ENCODE measurements at places on chromosomes 5 and 9.

- DNase-seq, result no peak
Observed at GRCh38 chr5:127785098-127785927, 82.1 kb downstream of the CCDC192 start.

DNA sequence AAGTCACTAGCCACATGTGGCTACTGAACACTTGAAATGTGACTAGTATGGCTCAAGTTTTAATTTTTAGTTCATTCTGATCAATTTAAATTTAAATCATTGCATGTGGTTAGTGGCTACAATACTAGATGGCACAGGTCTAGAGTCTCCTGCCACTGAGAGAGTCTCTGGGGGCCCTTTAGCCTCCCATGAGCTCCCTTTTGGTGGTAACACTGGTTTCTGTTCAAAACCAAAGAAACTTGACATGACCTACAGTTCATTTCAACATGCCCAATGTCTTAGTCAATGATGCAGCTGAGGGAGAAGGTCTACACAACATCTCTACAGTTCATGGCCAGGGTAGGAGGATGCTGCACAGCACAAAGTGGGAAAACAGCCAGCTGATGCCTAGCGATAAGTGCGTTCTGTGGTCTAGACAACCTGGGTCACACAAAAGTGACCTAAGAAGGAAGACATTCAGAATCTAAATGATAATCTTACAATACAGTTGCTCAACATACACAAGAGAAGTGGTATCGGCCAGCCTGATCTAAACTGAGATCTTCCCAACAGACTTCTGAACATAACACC is 121.0 kb downstream of the AUH start:
- DNase-seq, result no peak

GRCh38 chr5:126334760-126335159 is 88.4 kb upstream of the GRAMD2B start:
- DNase-seq, result no peak

- no peak for DNase-seq
Observed at GRCh38 chr5:176492431-176492830, 44.2 kb downstream of the FAF2 start.

GRCh38 chr5:61232490-61233050 is 70.3 kb upstream of the SMIM15 start:
- no peak for DNase-seq

GRCh38 chr5:158780656-158781237 is 319.0 kb downstream of the EBF1 start:
- DNase-seq, result no peak

DNA sequence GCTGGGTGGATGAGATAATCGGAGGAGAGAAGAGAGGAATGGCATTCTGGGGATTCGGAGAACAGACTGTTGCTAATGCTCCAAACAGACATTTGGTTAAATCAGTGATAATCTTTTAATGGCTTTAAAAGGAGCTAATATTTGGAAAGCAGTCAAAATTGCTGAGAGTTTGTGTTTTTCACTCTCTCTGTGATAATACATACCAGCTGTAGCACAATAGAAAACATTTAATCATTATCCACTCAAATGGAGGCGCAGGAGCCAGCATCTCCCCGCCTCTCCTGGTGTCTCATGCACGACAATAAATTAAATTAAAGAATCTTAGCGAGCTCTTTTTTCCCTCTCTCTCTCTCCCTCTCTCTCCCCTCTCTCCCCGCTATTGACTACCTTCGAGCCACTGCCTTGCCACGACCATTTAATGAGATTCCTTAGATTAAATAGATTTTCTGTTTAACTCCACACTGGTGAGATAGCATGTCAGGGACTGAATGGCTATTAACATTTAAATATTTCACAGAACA is 268.6 kb upstream of the MVB12B start:
- no peak for DNase-seq

DNA sequence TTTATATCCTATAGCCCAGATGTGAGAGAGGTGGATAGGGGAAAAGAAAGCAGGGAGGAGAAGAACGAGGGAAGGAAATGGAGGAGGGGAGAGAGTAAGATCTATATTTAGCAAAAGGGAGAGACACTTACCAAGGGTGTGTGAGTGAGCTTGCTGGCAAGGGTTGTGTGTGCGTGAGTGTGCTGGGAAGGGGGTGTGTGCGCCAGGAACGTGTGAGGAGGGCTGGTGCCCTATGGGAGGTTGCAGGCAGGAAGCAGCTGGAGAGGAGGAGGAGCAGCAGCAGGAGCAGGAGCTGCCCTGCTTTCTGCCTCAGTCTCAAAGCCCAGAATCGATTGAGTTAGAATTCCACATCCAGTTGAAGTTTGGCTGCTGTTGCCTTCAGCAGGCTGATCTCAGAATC is 148.3 kb upstream of the RUSC2 start:
- DNase-seq, result no peak

DNA sequence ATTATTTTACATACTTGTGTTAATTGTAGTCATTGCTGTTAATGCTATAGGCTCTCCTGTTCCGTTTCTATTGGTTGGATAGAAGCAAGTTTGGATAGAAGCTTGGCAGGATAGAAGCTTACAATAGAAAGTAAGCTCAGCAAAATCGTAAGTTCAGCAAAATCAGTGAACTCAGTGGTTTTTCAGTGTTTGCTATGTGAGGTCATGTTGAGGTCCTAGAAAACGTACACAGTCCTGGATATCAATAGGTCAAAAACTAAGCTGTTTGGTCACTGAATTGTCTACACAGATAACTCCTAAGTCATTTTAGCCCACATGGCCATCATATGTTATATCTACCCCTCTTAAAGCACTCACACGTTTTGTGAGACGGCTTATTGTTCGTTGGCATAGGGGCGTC is 299.4 kb downstream of the MAN2A1 start:
- no peak for DNase-seq
